NCI-H2227 treated with DMSO at 0.1 percent for 48 hours (cell line): ENCODE measurements at places on chromosomes 11 and 22.

- no peak for DNase-seq
Observed at GRCh38 chr11:73963861-73964260, 13.0 kb downstream of the DNAJB13 start.

DNA sequence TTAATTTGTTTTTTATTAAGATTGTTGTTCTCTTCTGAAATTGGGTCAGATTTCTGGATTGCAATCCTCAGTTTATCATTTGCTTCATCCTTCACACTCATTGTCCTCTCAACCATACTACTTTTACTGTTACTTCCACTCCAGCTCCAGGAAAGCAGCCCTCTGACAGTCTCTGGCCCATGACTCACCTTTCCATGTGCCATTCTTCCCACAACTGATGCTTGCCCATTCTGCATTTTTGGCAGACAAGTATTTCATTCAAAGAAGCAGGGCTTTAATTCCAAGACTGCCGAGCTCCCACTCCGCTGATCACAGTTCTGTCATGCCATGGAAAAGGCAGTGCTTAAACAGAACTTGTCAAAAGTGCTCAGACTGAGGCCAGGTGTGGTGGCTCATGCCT is 139.2 kb downstream of the WNT11 start:
- DNase-seq, result no peak

DNA sequence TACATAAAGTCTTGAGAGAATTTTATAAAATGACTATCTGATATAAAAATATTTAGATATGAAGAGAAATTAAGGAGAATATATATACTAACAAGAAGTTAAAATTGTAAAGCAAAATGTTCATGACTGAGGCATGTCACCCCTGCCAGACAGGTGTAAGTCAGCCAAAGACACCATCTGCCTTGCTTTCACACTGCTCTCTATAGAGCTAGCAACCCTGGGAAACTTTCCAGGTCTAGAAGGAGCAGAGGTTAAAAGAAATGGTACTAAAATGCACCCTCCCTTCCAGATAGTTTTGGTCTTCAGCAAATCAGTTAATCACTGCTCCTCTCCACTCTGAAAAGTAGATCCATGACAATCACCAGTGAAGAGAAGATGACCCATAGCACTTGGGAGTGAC is 16.5 kb downstream of the PPP2R1B start:
- no peak for DNase-seq

DNA sequence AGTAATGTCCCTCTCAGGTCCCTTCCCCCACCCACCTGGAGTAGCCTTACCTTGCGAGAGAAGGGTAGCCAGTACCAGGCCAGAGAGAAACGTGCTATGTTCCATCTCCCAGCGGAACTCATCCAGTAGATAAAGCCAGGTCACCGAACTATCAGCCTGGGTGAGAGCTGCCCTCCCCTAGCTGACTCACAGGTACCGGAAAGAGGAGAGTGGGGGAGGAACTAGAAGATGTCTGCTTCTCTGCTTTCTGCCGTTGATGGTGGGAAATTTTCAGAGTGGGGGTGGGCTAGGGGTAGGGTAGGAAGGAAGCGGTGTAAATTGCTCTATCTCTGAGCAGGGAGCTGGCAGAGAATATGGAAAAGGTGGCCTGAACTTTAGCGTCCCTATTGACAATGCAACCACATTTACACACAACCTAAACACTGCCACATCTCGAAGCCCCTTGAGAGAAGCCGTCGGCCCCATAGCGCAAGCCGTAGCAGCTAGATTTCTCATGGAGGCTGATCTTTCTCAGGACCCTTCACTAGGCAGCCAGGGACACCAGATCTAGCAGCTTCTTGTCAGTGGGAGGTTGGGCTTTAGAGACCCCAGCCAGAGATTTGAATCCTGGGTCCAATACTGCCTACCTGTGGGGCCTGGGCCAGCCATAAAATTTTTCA is at the start of gene CD3D:
Gene CD3D (minus strand): TSS at position 203 of the 659 bp plus-strand sequence. CDS start 98 bp downstream, at position 105.
- DNase-seq, result no peak

GRCh38 chr11:30356391-30356790 is 33.5 kb downstream of the ARL14EP start:
- no peak for DNase-seq

- no peak for DNase-seq
Observed at GRCh38 chr11:72642043-72642883, 32.0 kb downstream of the PDE2A start.
